ENCODE measurements at places on chromosomes 13 and 19.

DNA sequence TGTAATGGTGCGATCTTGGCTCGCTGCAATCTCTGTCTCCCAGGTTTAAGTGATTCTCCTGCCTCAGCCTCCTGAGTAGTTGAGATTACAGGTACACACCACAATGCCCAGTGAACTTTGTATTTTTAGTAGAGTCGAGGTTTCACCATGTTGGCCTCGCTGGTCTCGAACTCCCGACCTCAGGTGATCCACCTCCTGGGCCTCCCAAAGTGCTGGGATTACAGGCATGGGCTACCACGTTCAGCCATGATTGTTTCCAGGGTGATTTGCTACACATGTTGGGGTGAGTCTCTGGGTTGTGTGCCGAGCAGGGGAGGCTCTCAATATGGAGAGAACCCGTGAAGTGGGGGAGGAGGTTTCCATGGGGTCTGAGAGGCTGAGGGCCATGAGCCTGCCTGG lies 24.8 kb upstream of the CEACAM21 start:
- DNase-seq: no peak

DNA sequence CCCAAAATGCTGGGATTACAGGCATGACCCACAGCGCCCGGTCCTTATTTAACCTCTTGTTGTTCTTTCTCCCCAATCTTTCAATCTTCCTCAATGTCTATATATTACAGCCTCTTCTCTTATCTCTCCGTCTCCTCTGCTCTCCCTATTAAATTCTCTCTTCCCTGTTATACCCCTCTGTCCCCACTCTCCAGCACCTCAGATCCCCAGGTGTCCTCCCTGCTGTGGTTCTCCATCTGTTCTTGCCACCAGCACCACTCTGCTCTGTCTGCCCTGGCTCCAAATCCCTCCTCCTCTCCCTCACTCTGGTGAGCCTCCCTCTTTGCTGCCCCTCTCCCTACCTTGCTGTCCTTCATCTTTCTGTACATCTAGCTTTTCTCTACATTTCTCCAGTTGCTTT lies 1.1 kb downstream of the ZNF600 start:
- DNase-seq: no peak

DNA sequence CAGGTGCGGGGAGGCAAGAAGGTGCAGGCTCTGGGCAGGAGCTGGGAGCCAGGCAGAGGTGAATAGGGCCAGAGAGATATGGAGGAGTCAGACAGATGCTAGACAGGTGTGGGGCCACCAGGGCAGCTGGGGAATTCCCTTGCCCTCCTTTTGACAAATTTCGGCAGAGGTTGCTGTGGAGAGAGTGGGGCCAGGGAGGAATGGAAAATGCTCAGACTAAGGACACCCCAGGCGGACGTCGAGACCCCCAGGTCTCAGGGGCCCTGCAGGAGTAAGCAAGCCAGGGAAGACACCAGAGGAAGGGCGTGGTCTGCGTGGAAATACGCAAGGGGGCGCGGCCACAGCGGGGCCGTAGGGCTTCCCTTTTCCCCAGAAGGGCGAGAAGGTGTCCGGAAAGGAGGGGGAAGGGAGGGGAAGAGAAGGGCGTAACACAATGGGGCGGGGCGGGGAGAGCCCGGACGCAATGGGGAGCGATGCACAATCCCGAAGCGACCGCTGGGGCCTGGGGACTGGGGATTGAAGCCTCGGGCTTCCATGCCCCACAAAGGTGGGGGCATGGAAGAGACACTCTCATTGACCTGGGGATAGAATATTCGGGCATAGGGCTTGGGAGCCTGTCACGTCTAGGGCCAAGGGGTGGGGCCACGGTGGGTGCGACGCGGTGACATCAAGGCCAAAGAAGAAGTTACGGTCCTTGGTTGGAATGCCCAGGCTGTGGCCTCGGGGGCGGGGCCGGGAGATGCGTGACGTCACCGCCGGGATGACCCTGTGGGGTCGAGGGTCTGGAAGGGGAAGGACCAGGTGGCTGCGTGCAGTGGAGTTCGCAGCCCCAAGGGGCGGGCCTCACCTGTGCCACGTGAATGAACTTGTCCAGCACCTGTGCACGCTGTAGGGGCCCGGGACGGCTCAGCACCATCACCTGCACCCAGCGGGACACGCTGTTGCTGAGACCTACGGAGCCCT lies 8.2 kb downstream of the RASGRP4 start:
- no peak for DNase-seq

DNA sequence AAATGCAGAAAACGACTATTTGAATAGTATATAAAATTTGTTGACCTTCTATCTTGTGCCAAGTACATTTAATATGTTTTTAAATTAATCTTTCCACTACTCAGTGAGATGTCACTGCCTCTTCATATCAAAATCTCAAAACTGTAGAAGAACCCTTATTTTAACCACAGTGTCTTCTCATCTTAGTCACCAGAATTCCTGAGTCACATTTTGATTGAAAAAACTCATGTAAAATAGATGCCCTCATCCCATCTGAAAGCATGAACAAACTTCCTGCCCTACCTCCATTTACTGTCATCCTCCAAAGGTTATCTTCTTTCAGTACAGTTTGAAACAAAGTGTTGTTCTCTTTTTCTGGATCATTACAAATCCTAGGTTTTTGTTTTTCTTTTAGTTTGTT lies 1215.4 kb downstream of the PCDH9 start:
- no peak for DNase-seq

Data from stimulated activated CD4-positive, alpha-beta T cell treated with anti-CD3 and anti-CD28 coated beads, TNF-alpha, amount 100 ng/mL, for 1 hour (primary cell).